Natural killer cell treated with Interleukin-12 subunit alpha and Interleukin-12 subunit beta and Interleukin-15 and Interleukin-18, amount 100 ng/mL, for 72 hours (primary cell): ENCODE measurements at places on chromosomes 2 and 18. TPM values are rescaled to one million over a fixed set of nuclear protein-coding genes. Genes with fewer than 3 reads are reported as not detected.

DNA sequence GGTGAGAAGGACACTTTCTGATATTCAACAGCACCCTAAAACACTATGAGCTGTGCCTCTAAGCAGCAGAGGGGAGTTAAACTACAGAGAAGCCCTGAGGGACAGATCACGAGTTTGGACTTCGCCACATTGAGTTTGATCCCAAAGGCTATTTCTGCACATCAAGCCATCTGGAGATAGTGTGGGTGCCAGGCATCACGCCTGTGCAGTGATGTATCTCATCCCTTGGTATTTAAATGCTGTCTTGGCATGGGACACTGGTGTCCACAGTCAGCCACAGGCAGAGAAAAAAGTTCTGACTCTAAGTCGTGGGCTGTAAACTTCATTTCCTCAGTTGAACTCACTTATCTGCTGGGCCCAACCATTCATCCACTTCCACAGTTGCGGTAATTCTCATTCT, 742.3 kb upstream of the CELF4 start:
- H3K4me1 ChIP-seq, result no peaks in the 10 kb centered on the region
- no peak overlapping the region for H3K4me3 ChIP-seq
- no peaks in the 10 kb centered on the region for H3K36me3 ChIP-seq
- DNase-seq, result no peak
- H3K27me3 ChIP-seq, result no peaks in the 10 kb centered on the region

The CDH20 gene
- total RNA-seq, result 0.10 TPM

GRCh38 chr2:74536166-74536950, 6.6 kb downstream of the HTRA2 start:
- DNase-seq, result no peak
- H3K36me3 ChIP-seq, result peaks cover 7% of the 10 kb centered on the region
- no peak overlapping the region for H3K4me3 ChIP-seq
- no peak overlapping the region for H3K27ac ChIP-seq
- peaks cover 24% of the 10 kb centered on the region for H3K27me3 ChIP-seq

GRCh38 chr2:12824351-12824777, 107.6 kb downstream of the TRIB2 start:
- H3K4me1 ChIP-seq, result peaks cover 15% of the 10 kb centered on the region
- no peak for DNase-seq
- H3K36me3 ChIP-seq, result no peaks in the 10 kb centered on the region
- H3K27ac ChIP-seq, result no peak overlapping the region
- peaks cover 11% of the 10 kb centered on the region for H3K27me3 ChIP-seq
- no peak overlapping the region for H3K4me3 ChIP-seq

DNA sequence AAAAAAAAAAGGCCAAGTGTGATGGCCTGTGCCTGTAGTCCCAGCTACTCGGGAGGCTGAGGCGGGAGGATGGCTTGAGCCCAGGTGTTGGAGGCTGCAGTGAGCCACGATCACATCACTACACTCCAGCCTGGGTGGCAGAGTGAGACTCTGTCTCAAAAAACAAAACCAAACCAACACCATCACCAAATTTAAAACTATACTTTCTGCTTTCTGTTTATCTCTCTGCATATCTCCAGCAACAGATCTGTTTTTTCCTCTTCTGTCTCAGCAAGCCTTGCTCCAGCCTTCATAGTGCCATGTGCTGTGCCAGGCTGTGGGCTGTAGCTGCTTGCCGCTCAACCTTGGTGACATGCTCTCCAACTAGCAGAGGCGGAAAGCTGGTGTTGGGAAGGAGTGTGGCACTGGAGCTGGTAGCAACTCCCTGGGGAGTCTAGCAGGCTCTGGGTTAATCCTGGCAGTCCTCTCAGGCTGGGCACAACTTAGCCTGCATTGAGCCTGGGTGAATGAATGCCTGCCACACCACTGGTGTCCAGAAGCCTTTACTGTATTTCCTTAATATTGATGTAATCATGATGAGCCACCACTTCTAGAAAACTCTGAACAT, 204.1 kb downstream of the LDLRAD4 start:
- DNase-seq, result no peak
- H3K36me3 ChIP-seq, result no peaks in the 10 kb centered on the region
- peaks cover 7% of the 10 kb centered on the region for H3K4me1 ChIP-seq

DNA sequence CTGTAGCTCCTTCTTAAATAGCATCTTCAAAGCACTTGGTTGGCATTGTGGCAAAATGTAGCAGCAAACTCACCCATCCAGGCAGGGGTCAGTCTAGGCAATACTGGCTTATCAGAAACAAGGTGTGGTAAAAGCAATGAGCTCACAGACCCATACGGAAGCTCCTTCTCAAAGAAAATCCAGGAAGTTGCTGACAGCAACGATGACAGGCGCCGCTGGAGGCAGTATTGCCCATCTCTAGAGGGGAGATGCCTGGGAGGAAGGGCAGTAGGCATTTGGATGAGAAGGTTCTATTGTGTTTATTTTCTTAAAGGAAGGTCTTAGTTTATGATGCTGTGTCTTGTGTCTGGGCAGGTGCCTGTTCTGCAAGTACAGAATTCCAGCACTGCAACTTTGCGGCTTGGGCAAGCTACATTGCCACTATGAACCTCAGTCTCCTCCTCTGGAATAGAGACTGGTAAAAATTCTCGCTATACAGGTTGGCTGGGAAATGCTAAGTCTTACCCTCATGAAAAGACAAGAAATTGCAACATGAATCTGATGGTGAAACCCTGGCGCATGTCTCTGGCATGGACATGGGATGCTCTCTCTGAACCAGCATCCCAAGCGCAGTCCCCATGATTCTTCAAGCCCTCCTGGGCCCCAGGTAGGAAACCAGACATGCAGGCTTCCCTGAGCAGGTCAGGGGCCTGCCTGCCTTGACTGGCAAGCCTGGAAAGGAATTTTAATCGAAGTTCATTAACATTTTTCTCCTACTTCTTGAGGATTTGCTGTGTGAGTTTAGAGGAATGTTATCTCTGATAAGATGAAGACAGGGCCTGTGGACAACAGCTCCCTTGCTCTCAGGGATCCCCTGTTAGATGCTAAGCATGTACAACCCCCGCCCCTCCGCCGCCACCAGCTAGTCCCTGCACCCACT, 156.0 kb downstream of the TFCP2L1 start:
- peaks cover 4% of the 10 kb centered on the region for H3K4me1 ChIP-seq
- no peak overlapping the region for H3K27ac ChIP-seq
- H3K4me3 ChIP-seq, result no peak overlapping the region
- no peaks in the 10 kb centered on the region for H3K36me3 ChIP-seq

GRCh38 chr18:48668466-48669179, 129.8 kb downstream of the CTIF start:
- no peak overlapping the region for H3K27ac ChIP-seq
- no peak for DNase-seq
- peaks cover 16% of the 10 kb centered on the region for H3K36me3 ChIP-seq
- no peaks in the 10 kb centered on the region for H3K4me1 ChIP-seq
- no peaks in the 10 kb centered on the region for H3K27me3 ChIP-seq

- no peaks in the 10 kb centered on the region for H3K27me3 ChIP-seq
- no peak overlapping the region for H3K27ac ChIP-seq
- H3K4me1 ChIP-seq, result peaks cover 10% of the 10 kb centered on the region
- no peak for DNase-seq
- peaks cover 9% of the 10 kb centered on the region for H3K36me3 ChIP-seq
Observed at GRCh38 chr2:239181074-239181902, 219.5 kb downstream of the HDAC4 start.

DNA sequence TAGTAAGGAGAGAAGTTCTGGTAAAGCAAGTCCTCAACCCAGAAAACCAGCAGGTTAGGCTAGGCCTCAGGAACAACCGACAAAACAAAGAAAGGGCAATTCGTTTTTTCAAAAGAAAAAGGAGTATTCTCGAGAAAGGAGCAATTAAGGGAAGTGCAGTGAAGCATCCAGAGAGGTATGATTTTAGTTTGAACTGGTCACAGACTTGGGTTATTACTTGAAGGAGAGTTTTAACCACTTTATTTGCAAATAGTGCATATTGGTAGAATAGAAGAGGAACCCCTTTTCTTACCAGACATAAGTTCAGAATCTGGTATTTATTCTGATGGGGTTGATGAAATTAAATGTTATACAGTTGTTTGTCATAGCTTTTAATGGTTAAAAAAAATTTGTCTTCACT, 110.0 kb upstream of the GCFC2 start:
- peaks cover 4% of the 10 kb centered on the region for H3K36me3 ChIP-seq
- H3K27ac ChIP-seq, result no peak overlapping the region
- no peaks in the 10 kb centered on the region for H3K4me1 ChIP-seq
- no peaks in the 10 kb centered on the region for H3K27me3 ChIP-seq
- H3K4me3 ChIP-seq, result no peak overlapping the region

DNA sequence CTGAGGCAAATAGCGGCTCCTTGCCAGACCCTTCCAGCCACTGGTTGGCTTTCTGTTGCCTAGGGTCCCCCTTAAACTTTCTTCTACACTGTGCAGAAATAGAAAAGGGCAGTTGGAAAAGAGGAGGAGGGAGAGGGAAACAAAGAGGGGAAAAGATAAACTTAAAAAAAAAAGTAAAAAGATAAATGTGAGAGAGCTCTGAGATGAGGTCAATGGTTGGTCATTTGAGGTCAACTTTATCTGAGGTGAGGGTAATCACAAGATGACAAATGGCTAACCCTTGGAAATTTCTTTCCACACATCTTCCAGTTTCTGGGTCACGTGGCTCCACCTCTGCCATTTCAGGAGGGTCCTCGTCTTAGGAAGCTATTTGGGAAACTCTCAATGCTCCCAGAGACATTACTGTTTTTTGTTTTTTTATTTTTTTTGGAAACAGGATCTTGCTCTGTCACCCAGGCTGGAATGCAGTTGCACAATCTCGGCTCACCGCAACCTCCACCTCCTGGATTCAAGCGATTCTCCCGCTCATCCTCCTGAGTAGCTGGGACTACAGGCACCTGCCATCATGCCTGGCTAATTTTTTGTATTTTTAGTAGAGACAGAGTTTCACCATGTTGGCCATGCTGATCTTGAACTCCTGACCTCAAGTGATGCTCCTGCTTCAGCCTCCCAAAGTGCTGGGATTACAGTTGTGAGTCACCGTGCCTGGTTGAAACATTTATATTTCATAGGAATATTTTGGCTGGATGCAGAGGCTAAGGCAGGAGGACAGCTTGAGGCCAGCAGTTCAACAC, 199.9 kb downstream of the TGIF1 start:
- peaks cover 14% of the 10 kb centered on the region for H3K4me1 ChIP-seq
- no peaks in the 10 kb centered on the region for H3K36me3 ChIP-seq
- H3K27ac ChIP-seq, result no peak overlapping the region
- no peak for DNase-seq

- no peaks in the 10 kb centered on the region for H3K36me3 ChIP-seq
- H3K27me3 ChIP-seq, result no peaks in the 10 kb centered on the region
- DNase-seq, result no peak
- peaks cover 30% of the 10 kb centered on the region for H3K4me1 ChIP-seq
- H3K4me3 ChIP-seq, result no peak overlapping the region
Observed at GRCh38 chr18:26545335-26546123, 2.8 kb downstream of the KCTD1 start.

- no peak overlapping the region for H3K4me3 ChIP-seq
- H3K36me3 ChIP-seq, result no peaks in the 10 kb centered on the region
- H3K27me3 ChIP-seq, result peaks cover 26% of the 10 kb centered on the region
- no peak overlapping the region for H3K27ac ChIP-seq
Observed at GRCh38 chr2:215624423-215624829, 188.6 kb upstream of the FN1 start.

GRCh38 chr2:7098816-7099215, 181.6 kb downstream of the RNF144A start:
- H3K27me3 ChIP-seq, result no peaks in the 10 kb centered on the region
- peaks cover 5% of the 10 kb centered on the region for H3K4me1 ChIP-seq
- no peak overlapping the region for H3K27ac ChIP-seq
- no peaks in the 10 kb centered on the region for H3K36me3 ChIP-seq

The GALR1 gene
- total RNA-seq, result not detected

- no peaks in the 10 kb centered on the region for H3K36me3 ChIP-seq
- peaks cover 13% of the 10 kb centered on the region for H3K4me1 ChIP-seq
- H3K27me3 ChIP-seq, result no peaks in the 10 kb centered on the region
- no peak overlapping the region for H3K4me3 ChIP-seq
- no peak for DNase-seq
Observed at GRCh38 chr2:181426672-181427071, 30.5 kb upstream of the ITGA4 start.

GRCh38 chr2:145416640-145417039, 896.7 kb upstream of the ZEB2 start:
- H3K27me3 ChIP-seq, result peaks cover 59% of the 10 kb centered on the region
- H3K27ac ChIP-seq, result no peak overlapping the region
- H3K4me1 ChIP-seq, result peaks cover 13% of the 10 kb centered on the region

The ONECUT2 gene
- 0.39 TPM for total RNA-seq

- H3K4me1 ChIP-seq, result peaks cover 13% of the 10 kb centered on the region
- DNase-seq, result no peak
- H3K4me3 ChIP-seq, result no peak overlapping the region
- peak overlapping the region; percentile 18 for H3K27ac ChIP-seq
- H3K27me3 ChIP-seq, result no peaks in the 10 kb centered on the region
Observed at GRCh38 chr2:237598468-237599208, 8.1 kb upstream of the RAB17 start.
